Colonic mucosa (tissue), 4 donors: ENCODE measurements at places on chromosomes 5 and 9. TPM values are rescaled to one million over a fixed set of nuclear protein-coding genes. Genes with fewer than 3 reads are reported as not detected.

The SPATA31D4 gene
- total RNA-seq, result not detected

The GDNF gene
- total RNA-seq, result 1.6 TPM

The MLANA gene
- not detected for total RNA-seq

The MARVELD2 gene
- total RNA-seq, result 51.0 TPM
